ENCODE measurements at places on chromosomes 12 and 14. TPM values are rescaled to one million over a fixed set of nuclear protein-coding genes. Genes with fewer than 3 reads are reported as not detected.

DNA sequence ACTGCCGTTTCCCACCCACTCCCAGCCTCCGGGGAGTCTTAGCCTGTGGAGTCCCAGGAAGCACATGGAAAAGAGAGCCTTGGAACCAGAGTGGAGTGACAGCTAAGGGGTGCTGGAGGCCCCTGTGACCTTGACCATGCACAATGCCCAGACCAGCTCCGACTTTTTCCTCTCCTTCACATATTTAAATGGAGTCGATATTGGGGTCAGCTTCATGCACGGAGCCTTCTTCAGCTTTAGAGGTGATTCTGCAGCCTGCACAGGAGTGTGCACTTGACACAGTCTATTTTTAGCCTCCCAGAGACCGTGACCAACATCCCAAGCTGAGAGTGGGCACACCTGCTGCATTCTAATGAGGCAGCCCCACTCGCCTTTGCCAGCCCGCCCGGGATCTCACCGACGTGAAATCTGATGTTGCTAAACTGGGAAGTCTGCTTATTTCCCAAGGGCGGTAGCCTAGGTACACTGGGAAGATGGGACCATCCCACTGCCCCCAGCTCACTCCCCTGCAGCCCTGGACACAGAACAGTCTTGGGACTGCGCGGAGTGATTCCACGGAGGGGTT, 47.5 kb downstream of the PRMT8 start:
- no peaks in the 10 kb centered on the region for H3K4me1 ChIP-seq
- no peaks in the 10 kb centered on the region for H3K27me3 ChIP-seq
- no peaks in the 10 kb centered on the region for H3K36me3 ChIP-seq
- H3K27ac ChIP-seq: no peak overlapping the region

Gene MMAB
- total RNA-seq: 42.9 TPM

Gene C14orf132
- 17.5 TPM for total RNA-seq

Gene ANO4
- total RNA-seq: 2.9 TPM

Measured in kidney (tissue), 22 donors.